ENCODE measurements at places on chromosomes 13 and 19. TPM values are rescaled to one million over a fixed set of nuclear protein-coding genes. Genes with fewer than 3 reads are reported as not detected.

Gene PLIN4
- total RNA-seq, result 2.8 TPM

Gene ZSCAN4
- not detected for total RNA-seq

Gene ZNF227
- 18.9 TPM for total RNA-seq

Gene PCDH17
- total RNA-seq, result 5.9 TPM

Gene CHST8
- total RNA-seq, result 0.22 TPM

Gene OR1I1
- not detected for total RNA-seq

Gene CD33
- total RNA-seq, result 2.3 TPM

Gene CNMD
- 0.66 TPM for total RNA-seq

Gene PRKACA
- 121 TPM for total RNA-seq

Gene KLK3
- not detected for total RNA-seq

Gene GSX1
- not detected for total RNA-seq

Gene ZNF470
- total RNA-seq, result 5.5 TPM

Gene PKN1
- 40.2 TPM for total RNA-seq

Gene ZNF555
- 16.6 TPM for total RNA-seq

Gene ELF1
- 25.8 TPM for total RNA-seq

Gene DUS3L
- 17.7 TPM for total RNA-seq

Gene HSH2D
- 0.13 TPM for total RNA-seq

Gene YJEFN3
- total RNA-seq, result 1.6 TPM

Gene CYP2S1
- 0.09 TPM for total RNA-seq

Gene GPR183
- 1.8 TPM for total RNA-seq

Gene MEIOSIN
- total RNA-seq, result not detected

Gene TEAD2
- 43.0 TPM for total RNA-seq

Gene RNF225
- not detected for total RNA-seq

Gene ZNF564
- 11.7 TPM for total RNA-seq

Gene CD22
- 3.3 TPM for total RNA-seq

Gene GARIN5B
- total RNA-seq, result not detected

Gene NOVA2
- total RNA-seq, result 0.98 TPM

Gene RBM42
- total RNA-seq, result 32.8 TPM

Gene SOX1
- 0.04 TPM for total RNA-seq

Gene UNC13A
- 0.09 TPM for total RNA-seq

Gene SPACA4
- total RNA-seq, result not detected

Gene CFAP97D2
- total RNA-seq, result not detected

Gene HIPK4
- 0.13 TPM for total RNA-seq

Gene ZNF471
- 7.6 TPM for total RNA-seq

Gene CHMP2A
- total RNA-seq, result 60.8 TPM

Gene NLRP5
- not detected for total RNA-seq

Gene EBI3
- total RNA-seq, result 0.53 TPM

Gene PBX4
- 1.5 TPM for total RNA-seq

Gene IFI30
- total RNA-seq, result 4.6 TPM

Gene SIGLEC5
- total RNA-seq, result 0.13 TPM

Gene ELOF1
- 32.3 TPM for total RNA-seq

Gene SIGLEC12
- total RNA-seq, result not detected

Gene ZNF850
- 3.7 TPM for total RNA-seq

Gene NLRP4
- total RNA-seq, result not detected

Gene PDE4C
- 3.3 TPM for total RNA-seq

Gene MBD3L3
- not detected for total RNA-seq

Gene RFX1
- 1.8 TPM for total RNA-seq

Gene SPRED3
- total RNA-seq, result 0.09 TPM

Gene MAP4K1
- 0.89 TPM for total RNA-seq

Gene F10
- total RNA-seq, result 41.0 TPM

Gene C19orf33
- total RNA-seq, result 0.66 TPM

Gene EDNRB
- total RNA-seq, result 11.4 TPM

Gene TMEM190
- not detected for total RNA-seq

All from muscle of leg (tissue), 16 donors.